ENCODE measurements at places on chromosomes 12 and 14.
A peak's percentile ranks its signal among the peaks of the same experiment; 100 is the strongest.

GRCh38 chr12:41407232-41407799 lies 219.2 kb downstream of the PDZRN4 start:
- no peak for DNase-seq

GRCh38 chr14:81206115-81206514 lies 14.6 kb downstream of the GTF2A1 start:
- no peak for DNase-seq

GRCh38 chr12:53594897-53595615 lies 31.1 kb downstream of the ATF7 start:
- DNase-seq, result no peak

- no peak for DNase-seq
These were observed 39.5 kb downstream of the BEGAIN start for GRCh38 chr14:100547633-100548294.

- no peak for DNase-seq
These were observed 25.4 kb upstream of the HMGA2 start for GRCh38 chr12:65798918-65799317.

- DNase-seq, result no peak
These were observed 343.8 kb downstream of the ADAMTS20 start for GRCh38 chr12:43208221-43208620.

DNA sequence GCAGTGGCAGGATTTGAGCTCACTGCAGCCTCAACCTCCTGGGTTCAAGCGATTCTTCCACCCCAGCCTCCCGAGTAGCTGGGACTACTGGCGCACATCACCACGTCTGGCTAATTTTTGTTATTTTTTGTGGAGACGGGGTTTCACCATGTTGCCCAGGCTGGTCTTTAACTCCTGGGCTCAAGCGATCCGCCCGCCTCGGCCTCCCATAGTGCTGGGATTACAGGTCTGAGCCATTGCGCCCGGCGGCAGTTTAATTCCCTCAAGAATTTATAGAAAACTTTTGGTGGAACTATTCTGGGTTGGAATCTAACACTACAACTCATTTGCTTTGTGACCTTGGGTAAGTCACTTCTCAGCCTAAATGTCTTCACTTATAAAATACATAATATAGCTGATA lies 1.8 kb upstream of the SP1 start:
- no peak for DNase-seq

DNA sequence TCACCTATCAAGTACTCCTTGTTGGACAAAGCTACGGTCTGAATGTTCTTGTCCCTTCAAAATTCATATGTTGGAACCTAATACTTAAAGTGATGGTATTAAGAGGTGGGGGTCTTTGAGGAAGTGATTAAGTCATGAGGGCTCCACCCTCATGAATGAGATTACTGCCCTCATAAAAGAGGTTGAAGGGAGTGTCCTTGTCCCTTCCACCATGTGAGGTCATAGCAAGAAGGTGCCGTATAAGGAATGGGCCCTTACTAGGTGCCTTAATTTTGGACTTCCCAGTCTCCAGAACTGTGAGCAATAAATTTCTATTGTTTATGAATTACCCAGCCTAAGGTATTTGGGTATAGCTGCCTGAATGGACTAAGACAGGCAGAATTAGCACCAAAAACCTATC lies 191.1 kb upstream of the NUDT4 start:
- no peak for DNase-seq

- DNase-seq, result no peak
These were observed 111.7 kb upstream of the MYL2 start for GRCh38 chr12:111031916-111032590.

GRCh38 chr14:51609251-51609954 lies 42.3 kb upstream of the FRMD6 start:
- DNase-seq, result no peak

- DNase-seq, result no peak
These were observed 146.0 kb downstream of the FBXL14 start for GRCh38 chr12:1448336-1448735.

- DNase-seq, result no peak
These were observed 41.2 kb upstream of the MEG3 start for GRCh38 chr14:100784523-100785337.

DNA sequence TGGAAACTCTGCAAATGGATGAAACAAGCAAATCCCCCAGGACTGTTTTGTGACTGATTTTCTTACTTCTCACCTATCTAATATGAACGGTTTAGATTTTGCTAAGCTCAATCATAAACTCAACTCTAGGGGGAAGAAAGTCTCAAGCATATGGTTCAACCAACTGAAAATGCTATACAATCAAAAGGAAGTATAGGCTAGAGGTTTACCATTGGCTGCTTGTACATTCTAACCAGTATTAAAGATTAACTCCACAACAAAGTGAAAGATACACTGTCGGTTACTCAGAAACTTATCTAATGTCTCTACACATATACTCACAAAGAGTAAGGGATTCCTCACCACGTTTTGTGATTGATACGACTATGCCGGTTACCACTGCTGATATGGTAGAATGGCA lies 281.8 kb upstream of the SOX5 start:
- DNase-seq, result no peak

DNA sequence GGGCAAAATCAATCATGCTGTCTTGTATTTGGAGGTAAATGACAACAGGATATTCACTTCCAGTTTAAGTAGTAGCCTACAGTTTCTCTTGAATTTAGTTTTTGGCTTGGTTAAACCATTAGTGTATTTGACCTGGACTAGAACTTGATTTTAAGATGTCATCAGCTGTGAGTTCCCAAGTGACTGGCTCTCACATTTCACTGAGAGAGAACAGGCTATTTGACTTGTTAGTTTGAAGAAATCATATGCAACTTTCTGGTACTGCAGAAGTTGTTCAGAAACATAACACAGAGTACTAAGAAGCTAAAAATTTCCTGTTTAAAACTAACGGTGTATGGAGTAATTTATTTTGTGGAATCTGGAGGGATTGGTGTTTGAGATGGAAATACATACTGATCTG lies 22.3 kb downstream of the MNAT1 start:
- DNase-seq, result no peak

DNA sequence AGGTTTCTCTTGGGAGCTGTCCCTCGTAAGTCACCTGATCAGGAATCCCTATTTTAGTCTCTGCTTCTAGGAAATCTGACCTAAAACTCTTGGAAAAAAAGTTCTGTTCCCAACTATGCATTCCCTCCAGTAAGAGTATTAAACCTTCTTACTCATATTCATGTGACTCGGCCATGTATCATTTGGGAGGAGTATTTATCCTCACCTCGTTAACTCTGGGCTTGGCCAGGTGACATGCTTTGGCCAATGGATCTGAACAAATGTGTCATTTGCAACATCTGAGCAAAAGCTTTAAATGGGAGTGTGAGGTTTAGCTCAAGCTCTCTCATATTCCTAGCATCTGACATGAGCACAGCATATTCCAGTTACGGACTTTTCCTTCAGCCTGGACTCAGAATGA lies 226.8 kb downstream of the NUAK1 start:
- DNase-seq, result no peak

GRCh38 chr12:99151744-99152143 lies 495.8 kb upstream of the GARIN6 start:
- DNase-seq, result no peak

DNA sequence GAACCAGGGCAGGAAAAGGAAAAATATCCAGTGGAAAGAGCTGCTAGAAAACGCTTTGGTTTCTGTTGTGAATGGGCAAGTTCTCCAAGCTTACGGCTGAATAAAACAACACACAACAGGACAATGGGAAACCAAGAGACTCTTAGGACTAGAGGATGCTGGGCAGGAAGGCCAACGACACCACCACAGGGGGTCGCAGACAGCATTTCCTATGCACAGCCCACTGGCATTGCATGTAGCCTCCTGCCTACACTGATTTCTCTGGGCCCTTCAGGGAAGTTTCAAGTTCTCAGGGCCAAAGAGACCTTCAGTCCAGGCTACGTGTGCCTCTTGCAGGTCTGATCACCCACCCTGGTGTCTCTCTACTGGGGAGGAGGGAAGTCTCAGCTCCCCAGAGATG lies 108.0 kb downstream of the RIMBP2 start:
- DNase-seq, result no peak

- DNase-seq, result peak; percentile 84
These were observed 112.1 kb upstream of the FRMD6 start for GRCh38 chr14:51539571-51540037.

- no peak for DNase-seq
These were observed 17.2 kb downstream of the DPF3 start for GRCh38 chr14:72876710-72877063.

DNA sequence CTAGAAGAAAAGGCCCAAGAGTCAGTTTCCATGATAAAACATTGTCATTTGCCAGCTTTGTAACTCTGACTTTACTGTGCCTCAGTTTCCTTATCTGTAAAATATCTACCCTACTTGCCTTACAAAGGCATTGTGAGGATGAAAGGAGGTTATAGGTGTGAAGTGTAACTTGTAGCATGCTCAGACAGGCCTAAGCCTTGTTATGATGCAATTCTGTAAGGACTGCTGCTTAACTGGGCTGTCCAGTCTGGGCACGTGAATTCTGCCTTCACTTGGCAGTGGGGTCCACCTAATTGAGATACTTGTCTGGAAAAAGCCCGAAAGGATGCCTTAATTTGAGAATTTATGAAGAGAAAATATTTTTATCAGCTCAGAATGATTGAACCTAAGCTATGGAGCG lies 114.5 kb upstream of the DYRK2 start:
- DNase-seq, result no peak

GRCh38 chr14:60722107-60722356 lies 2.1 kb downstream of the SIX4 start:
- no peak for DNase-seq

DNA sequence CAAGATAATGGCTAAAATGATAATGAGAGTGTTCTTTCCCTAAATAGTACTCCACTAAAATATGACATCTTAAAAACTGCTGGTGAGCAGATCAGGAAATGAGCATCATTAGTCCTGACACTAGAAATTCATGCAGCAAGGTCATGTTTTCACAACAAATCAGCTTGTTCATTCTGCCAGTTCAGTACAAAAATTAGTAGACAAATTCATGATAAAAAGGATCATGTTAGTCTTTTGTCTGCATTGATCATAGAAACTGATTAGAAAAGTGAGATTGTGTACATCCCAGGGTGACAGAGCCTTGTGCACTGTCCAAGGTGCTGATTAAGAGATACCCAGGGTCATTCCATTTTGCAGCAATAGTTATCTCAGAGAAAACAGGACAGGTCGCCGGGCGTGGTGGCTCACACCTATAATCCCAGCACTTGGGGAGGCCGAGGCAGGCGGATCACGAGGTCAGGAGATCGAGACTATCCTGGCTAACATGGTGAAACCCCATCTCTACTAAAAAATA lies 163.6 kb downstream of the RIMBP2 start:
- DNase-seq, result no peak

GRCh38 chr12:122860040-122860853 lies 25.0 kb downstream of the HIP1R start:
- no peak for DNase-seq

DNA sequence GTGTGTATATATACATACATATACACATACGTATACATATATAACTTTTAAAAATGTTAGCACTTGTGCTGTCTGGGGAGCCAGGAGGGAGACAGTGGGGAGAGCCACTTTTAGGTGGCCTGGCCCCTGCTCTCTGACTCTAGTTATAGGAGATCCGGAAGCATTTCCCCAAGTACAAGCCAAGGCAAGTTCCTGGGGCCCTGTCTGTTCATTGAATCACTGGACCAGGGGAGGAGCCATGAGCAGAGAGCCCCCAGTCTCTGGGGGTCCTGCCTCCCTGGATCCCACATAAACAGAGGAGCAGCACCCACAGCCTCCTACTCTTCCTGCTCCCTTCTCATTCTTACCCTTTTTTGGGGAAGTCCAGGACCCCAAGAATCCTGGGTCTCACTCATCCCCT lies 45.4 kb upstream of the TMED10 start:
- no peak for DNase-seq

- DNase-seq, result no peak
These were observed 29.3 kb upstream of the ANKRD9 start for GRCh38 chr14:102538602-102539543.

GRCh38 chr12:127459166-127459565 lies 807.8 kb upstream of the TMEM132C start:
- DNase-seq, result no peak

GRCh38 chr12:54560374-54560858 lies 11.0 kb downstream of the PDE1B start:
- no peak for DNase-seq

DNA sequence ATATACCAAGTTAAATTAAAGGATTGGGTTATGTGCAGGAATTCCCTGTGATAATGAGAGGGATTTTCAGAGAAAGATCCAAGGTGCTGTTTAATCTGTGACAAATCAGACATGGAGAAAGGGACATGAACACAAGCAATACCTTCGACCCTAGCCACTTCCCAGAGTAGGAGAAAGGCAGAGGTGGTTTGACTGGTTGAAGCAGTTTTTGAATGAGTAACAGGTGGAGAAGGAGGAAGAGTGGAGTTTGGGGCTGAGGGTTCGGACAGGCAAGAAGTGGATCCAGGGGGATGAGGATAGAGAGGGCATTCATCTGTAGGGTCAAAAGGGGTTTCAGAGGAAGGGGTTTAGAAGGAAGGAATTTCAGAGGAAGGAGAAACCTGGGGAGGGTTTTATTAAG lies 27.4 kb upstream of the A2M start:
- no peak for DNase-seq

DNA sequence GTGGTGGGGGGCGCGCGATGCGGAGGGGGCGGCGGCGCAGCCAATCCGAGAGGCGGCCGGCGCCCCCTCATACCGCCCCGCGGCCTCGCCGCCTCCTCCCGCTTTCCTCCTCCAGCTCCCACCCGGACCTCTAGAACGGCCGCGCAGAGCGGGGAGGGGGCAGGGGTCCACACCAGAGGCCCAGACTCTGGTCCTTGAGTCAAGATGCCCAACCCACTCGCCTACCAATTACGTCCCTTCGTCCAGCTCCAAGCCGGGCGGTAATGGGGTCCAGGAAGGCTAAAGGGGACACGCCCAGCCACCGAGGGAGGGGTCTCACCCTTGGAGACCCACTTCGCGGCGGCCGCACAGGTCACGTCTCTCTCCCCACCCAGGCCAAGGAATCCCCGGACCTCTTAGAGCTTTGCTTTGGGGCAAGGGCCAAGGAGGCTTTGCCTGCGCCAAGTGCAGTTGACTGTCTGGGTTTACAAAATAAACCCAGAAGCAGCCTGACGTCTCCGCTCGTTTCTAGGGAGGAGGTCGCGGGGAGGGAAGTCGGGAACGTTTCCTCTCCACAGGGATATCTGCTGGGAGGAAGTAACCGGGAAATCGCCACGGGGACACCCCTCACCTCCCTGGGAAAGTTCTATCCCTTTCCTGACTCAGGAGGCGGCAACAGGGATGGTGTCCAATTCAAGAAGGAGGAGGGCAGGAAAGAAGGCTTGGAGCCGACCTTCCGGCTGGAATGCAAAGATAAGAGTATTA lies 394 bp upstream of the AMIGO2 start:
- no peak for DNase-seq

DNA sequence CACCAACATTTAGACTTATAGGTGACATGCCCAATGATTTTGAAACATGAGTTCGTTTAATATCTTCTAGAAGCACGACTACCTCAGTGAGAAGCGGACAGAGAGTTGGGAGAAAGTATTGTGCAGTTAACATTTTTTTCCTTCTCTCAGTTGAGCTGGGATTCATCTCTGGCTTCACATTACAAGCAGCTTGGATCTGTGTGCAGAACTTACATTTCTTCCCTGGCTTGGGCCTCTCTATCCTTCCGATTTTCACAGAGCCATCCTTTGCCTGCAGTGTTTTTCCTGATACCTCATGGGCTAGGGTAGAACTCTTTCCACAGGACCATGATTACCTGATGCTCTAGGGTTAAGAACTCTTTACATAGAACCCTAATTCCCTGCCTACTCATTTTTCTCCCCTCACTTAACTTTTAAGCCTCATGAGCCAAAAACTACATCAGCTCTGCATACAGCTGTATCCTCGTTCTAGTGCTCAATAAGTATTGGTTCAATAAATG lies 86.5 kb downstream of the FLRT2 start:
- no peak for DNase-seq

Data from retinal pigment epithelial cell (primary cell).